ENCODE measurements at places on chromosomes 3 and 15.
A peak's percentile ranks its signal among the peaks of the same experiment; 100 is the strongest.

- peak; percentile 95 for DNase-seq
Observed at GRCh38 chr3:99925584-99926230, 108.0 kb downstream of the CMSS1 start.

DNA sequence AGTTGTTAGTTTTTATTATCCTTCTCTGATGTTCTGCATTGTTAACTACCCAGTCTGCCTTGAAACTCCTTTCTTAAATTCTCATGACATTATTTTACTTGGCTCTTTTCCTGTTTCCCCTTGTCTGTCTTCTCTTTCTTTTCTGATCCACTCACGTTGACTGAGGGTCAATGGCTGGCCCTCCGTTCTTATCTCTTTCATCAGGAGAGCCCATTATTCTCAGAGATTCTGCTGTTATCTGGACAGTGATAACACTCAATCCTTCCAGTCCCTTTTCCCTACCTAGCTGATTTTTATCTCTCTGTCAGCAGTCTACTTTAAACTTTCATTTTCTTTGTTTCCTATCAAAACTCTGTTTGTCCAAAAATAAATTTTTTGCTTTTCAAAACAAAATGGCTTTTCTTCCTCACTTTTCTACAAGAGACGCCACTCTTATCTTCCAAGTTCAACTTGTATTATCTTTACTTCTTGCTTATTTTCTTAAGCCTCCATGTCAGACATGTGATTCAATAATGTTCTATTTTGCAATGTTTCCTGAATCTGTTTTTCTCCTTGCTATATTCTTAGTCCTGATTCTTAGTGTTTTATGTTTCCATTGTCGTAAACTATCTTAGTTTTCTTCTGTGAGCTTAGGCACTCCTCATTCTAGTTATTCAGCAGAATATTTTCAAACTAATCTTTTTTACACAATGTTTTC is 120.2 kb downstream of the NEDD4 start:
- DNase-seq: no peak

- DNase-seq: no peak
Observed at GRCh38 chr3:43256714-43257461, 29.5 kb upstream of the SNRK start.

GRCh38 chr3:40613306-40613705 is 88.5 kb downstream of the ZNF621 start:
- no peak for DNase-seq

DNA sequence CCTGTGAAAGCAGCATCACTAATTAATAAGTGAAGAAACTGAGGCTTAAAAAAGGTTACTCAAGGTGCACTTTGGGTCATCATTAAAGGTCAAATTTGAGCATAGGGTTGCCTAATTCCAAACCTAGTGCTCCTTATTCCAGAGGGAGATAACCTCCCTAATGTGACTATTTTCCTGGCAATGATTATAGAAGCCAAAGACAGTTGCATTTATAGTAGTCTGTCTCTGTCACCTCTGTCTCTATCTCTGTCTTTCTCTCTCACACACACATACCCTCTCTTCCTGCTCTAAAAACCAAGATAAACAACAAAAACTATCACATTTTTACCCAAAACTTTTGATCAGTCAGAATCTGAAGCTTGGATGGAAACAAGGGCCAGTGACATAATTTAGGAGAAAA is 172.0 kb upstream of the LMCD1 start:
- DNase-seq: no peak

DNA sequence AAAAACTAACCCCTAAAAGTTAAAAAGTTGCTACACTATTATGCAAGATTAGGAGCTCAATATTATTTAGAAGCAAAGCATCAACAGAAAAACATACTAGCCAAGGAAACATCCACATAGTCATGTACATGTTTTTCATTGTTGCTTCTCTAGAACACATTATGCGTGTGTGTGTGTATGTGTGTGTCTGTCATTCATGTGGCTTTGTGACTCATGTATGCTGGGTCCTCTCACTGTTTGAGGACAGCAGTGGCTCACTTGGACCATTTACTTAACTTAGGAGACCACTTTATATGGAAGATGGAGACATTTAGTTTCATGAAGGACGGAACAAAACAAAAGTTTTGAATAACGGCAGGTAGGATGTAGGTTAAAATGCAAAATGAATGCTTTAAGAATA is 219.4 kb upstream of the THBS1 start:
- DNase-seq: no peak

DNA sequence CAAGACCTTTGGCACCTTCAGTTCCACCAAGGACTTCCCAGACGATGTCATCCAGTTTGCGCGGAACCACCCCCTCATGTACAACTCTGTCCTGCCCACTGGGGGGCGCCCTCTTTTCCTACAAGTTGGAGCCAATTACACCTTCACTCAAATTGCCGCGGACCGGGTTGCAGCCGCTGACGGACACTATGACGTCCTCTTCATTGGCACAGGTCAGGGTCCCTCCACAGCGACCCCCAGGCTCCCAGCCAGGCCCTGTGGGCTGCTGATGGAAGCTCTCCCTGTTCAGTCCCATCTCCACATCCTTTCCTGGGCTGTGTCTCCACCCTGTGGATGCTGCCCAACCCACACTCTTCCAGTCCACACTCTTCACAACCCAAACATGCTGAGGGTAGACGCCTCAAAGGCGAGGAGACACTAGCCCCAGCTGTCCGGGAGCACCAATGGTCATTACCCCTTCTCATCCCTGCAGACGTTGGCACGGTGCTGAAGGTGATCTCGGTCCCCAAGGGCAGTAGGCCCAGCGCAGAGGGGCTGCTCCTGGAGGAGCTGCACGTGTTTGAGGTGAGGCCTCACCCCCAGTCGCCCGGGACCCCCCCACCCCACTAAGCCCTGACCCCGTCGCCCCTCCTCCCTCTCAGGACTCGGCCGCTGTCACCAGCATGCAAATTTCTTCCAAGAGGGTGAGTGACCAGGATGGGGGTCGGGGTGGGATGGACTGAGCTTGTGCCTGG is 4.3 kb upstream of the LSMEM2 start:
- peak; percentile 33 for DNase-seq

DNA sequence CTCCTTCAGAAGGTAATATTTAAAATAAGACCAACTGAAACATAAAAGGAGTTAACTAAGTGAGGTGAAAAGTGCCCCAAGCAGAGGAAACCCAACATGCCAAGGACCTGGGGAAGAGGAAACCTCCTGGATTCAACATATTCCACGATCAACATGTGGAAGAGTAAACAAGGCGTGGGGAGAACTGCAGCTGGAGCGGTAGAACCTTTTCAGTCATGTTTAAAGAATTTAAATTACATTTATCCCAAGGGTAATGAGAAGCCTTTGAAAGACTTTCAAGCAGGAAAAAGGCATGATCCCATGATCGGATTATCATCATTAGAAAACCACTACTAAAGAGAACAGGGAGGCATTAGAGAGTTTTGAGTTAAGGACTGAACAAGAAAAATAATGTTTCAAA is 330.7 kb downstream of the FHIT start:
- DNase-seq: no peak

GRCh38 chr3:185460309-185460708 is 38.5 kb downstream of the TMEM41A start:
- DNase-seq: no peak

- DNase-seq: no peak
Observed at GRCh38 chr3:197302696-197303341, 4.4 kb upstream of the DLG1 start.

GRCh38 chr15:65054333-65055200 is 9.4 kb downstream of the SLC51B start:
- peak; percentile 74 for DNase-seq

DNA sequence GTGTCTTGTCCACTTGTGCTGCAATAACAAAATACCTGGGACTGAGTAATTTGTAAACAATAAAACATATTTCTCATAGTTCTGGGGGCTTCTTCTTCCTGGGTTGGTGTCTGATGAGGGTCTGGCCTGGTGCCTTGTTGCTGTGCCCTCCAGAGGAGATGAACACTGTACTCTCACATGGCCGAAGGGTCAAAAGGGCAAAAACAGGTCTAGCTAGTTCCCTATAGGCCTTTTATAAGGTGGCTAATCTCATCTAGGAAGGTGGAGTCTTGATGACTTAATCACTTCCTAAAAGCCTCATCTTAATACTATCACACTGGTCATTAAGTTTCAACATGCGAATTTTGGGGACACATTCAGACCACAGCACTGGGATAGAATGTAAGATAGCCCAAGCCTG is 228.4 kb downstream of the TLE3 start:
- DNase-seq: no peak
